ENCODE measurements at places on chromosomes 13 and 19. TPM values are rescaled to one million over a fixed set of nuclear protein-coding genes. Genes with fewer than 3 reads are reported as not detected.

DNA sequence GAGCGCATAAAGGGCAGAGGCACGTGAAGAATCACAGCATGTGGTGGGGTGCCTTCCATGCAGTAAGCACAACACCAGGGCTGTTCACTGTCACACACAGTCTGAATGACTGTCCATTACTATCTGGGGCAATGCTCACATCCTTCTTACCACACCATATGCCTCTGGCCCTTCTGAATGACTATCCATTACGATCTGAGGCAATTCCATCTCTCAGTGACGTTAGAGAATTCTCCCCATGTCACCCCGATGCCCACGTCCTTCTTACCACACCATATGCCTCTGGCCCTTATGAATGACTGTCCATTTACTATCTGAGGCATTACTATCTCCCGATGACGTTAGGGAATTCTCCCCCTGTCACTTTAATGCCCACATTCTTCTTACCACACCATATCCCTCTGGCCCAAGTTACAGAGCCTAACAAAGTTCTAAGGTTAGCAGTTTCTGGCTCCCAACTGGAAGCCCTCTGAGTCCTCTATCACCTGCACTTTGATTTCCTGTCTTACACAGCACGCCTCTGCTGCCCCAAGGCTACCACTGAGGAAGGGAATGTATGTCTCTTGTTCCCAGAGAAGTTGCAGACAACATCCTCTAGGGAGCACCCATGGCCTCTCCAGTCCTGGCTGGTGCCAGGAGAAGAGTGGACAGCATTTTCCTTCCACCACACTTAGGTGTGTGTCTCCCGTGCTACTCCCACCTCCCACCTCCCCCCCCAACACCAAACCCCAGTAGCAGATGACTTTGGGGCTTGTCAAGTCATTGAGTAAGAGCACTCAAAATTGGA, 154.8 kb downstream of the COG6 start:
- H3K4me1 ChIP-seq = no peaks in the 10 kb centered on the region
- no peaks in the 10 kb centered on the region for H3K27me3 ChIP-seq
- no peaks in the 10 kb centered on the region for H3K36me3 ChIP-seq

GRCh38 chr19:34452723-34453122, 24.5 kb downstream of the UBA2 start:
- no peak overlapping the region for H3K27ac ChIP-seq
- H3K36me3 ChIP-seq = peaks cover 68% of the 10 kb centered on the region
- DNase-seq = no peak
- H3K4me3 ChIP-seq = no peak overlapping the region
- H3K27me3 ChIP-seq = no peaks in the 10 kb centered on the region

DNA sequence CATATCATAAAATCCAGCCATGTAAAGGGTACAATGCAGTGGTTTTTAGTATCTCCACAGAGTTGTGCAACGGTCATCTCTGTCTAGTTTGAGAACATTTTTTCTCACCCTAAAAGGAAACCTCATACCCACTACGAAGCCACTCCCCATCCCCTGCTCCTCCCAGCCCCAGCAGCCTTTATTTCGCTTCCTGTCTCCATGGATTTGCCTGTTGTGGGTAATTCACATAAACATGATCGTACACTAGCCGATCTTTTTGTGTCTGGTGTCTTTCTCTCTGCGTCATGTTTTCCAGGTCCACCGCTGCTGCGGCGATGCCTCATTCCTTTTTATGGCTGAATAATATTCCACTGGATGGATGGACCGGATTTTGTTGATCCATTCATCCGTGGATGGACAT, 28.6 kb downstream of the BICRA start:
- H3K27ac ChIP-seq = no peak overlapping the region
- no peaks in the 10 kb centered on the region for H3K27me3 ChIP-seq
- H3K4me1 ChIP-seq = no peaks in the 10 kb centered on the region
- no peak overlapping the region for H3K4me3 ChIP-seq

- DNase-seq = no peak
- H3K4me3 ChIP-seq = no peak overlapping the region
- H3K36me3 ChIP-seq = no peaks in the 10 kb centered on the region
- H3K27me3 ChIP-seq = peaks cover 5% of the 10 kb centered on the region
These were observed 34.0 kb upstream of the SPACA7 start for GRCh38 chr13:112341976-112342735.

- no peaks in the 10 kb centered on the region for H3K4me1 ChIP-seq
- no peaks in the 10 kb centered on the region for H3K27me3 ChIP-seq
- H3K36me3 ChIP-seq = no peaks in the 10 kb centered on the region
- no peak for DNase-seq
- H3K4me3 ChIP-seq = no peak overlapping the region
These were observed 201.8 kb downstream of the LHFPL6 start for GRCh38 chr13:39401046-39401705.

Gene ZNF331
- total RNA-seq = 7.6 TPM

Gene ZNF677
- total RNA-seq = 12.8 TPM

Data from thymus (tissue), 14 donors.